ENCODE measurements at places on chromosomes 2 and 18.
A peak's percentile ranks its signal among the peaks of the same experiment; 100 is the strongest.

- DNase-seq, result peak; percentile 20
Observed at GRCh38 chr2:149597668-149598326, 10.2 kb upstream of the MMADHC start.

DNA sequence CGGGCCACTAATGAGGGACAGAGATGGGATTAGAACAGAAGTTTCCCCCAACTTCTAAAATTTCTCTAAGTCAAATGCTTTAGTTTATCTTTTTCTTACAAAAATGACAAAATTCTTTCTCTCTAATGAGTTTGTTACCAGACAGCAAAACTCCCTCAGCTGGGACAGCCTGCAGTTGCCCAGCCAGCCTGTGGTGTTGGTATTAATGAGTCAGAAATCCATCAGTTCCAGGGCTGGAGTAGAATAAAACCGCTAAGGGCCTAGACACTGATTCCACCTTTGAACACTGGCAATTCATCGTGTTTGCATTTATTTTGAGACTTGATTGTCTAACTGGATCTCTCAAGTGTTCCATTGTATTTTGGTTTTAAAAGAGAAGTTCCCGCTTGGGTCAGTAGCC, 38.3 kb upstream of the SMAD2 start:
- DNase-seq, result no peak

DNA sequence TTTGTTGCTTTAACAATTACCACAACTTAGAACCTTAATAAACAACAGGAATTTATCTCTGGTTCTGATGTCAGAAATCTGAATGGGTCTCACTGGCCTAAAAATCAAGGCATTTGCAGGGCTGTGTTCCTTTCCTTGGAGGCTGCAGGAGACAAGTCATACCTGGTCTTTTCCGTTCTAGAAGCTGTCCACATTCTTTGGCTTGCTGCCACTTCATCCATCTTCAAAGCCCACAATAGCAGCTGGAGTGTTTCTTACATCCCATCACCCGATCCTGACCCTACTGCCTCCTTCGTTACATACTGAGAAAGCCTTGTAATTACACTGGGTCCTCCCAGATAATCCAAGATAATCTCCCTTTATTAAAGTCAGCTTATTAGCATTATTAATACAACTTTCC, 18.1 kb downstream of the NETO1 start:
- no peak for DNase-seq

GRCh38 chr18:11322716-11323115, 173.3 kb upstream of the PIEZO2 start:
- DNase-seq, result no peak

DNA sequence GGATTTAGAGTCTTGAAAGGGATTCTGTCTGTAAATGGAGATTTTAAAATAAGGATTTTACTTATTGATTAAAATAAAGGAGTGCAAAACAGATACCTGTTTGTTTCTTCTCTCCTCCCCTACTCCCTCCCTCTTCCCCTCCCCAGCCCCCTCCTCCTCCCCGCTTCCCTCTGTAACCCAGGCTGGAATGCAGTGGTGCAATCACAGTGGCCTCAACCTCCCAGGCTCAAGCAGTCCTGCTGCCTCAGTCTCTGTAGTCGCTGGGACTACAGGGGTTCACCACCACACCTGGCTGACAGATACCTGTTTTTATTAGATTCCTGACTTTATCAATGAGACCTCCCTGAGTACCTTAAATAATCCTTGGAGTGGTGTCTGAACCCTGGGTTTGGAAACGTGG, 57.1 kb downstream of the OXER1 start:
- no peak for DNase-seq

- DNase-seq, result no peak
Observed at GRCh38 chr2:20093263-20094141, 42.1 kb upstream of the LAPTM4A start.

- no peak for DNase-seq
Observed at GRCh38 chr2:24435391-24436316, 55.4 kb upstream of the NCOA1 start.

- DNase-seq, result no peak
Observed at GRCh38 chr2:2879071-2879470, 498.5 kb downstream of the EIPR1 start.

DNA sequence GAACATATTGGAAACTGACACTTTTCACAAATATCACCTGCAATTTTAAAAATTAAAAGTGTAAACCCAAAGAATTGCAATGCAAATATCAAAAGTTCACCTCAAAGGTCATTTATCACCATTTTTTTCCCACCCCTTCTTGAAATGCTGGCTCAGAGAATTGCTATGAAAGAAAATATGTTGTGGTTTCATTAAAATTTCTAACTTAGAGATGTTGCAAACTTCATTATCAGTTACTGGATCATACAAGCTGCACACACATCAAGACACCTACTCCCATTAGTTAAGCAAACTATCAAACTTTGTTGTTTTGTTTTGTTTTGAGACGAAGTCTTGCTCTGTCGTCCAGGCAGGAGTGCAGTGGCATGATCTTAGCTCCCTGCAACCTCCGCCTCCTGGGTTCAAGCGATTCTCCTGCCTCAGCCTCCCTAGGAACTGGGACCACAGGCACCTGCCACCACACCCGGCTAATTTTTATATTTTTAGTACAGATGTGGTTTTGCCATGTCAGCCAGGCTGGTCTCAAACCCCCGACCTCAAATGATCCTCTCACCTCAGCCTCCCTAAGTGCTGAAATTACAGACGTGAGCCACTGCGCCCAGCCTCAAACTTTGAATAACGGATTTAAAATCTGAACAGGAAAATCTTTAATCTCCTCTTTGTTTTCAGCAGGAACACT, 37.0 kb downstream of the STK39 start:
- DNase-seq, result no peak

DNA sequence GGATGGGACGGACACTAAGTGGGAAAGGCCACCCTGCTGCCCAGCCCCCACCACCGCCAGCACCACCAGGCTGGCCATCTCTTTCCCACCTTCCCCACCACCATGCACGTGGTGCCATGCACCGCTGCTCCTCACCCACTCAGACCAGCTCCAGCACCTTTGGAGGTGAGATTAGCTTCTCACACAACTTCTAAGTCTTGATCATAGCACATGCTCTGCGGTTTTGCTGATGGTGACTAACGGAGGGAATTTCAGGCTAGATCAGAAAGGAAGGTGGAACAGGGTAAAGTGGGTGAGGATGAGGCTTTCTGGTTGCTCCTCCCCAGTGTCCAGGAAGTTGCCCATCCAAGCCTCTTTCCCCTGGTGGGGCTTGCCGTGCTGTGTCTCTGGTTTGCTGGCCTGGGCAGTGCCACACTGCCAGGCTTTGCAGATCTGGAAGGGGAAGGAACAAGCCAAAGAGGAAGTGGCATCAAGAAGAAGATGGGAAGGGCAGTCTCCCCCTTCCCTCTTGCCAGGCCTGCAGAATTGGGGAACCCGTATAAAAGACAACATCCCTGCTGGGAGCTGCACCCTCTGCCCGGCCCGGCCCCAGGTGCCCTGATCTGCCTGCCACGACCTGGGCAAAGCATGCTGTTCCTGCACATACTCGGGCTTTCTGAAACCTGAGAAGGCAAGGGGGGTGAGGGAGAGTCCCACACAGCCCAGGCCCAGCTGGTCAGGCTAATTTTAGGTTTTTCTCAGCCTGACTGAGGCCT, 44.3 kb upstream of the CAB39 start:
- no peak for DNase-seq

GRCh38 chr2:114450639-114451038, 8.2 kb downstream of the DPP10 start:
- DNase-seq, result no peak

- no peak for DNase-seq
Observed at GRCh38 chr2:23661276-23662050, 265.5 kb downstream of the ATAD2B start.

- DNase-seq, result no peak
Observed at GRCh38 chr2:120999377-121000097, 263.9 kb downstream of the GLI2 start.

- DNase-seq, result no peak
Observed at GRCh38 chr2:156147594-156148330, 184.8 kb downstream of the NR4A2 start.

DNA sequence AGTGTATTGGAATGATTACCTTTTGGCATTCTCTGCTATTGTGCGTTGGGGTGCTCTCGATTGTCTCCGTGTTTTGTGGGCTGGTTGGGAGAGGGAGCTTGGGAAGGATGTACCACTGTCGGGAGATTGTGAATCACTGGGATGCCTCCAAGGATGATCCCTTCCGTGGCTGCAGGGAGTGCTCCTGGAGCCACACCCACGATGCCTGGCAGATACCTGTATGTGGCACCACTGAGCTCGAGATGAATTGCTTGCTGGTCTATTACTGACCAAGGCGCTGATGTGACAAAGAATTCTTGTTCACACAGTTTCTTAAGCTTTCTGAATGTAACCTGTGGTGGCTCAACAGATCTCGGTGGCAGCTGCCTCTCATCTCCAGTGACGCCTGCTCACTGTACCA, 159.7 kb upstream of the LHCGR start:
- DNase-seq, result no peak

- no peak for DNase-seq
Observed at GRCh38 chr2:38572167-38572566, 30.6 kb downstream of the HNRNPLL start.

DNA sequence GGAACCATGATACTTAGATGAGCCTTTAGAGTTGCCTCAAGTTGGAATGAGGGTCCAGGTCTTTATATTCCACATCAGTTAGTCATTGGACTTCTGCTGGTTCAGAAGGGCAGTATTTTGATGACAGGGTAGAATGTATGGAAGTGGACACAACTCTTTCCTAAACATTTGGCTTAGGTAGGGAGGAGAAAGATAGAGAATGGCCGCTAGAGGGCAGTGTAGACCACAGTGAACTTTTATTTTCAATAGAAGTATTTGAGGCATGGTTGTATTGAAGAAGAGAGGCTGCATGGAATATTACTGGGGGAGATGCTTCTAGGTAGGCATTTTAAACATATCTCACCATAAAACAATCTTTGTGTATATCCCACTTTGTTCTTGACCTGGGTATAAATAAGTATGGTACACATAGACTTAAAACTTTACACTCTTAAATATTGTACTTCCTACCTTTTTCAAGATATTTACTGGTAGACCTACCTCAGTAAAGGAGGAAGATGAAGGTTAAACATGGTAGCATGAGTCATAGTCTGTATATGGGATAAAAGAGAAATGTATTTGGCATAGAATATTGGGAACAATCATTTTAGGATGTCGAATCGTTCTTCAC, 497.6 kb upstream of the FAM98A start:
- DNase-seq, result no peak

- DNase-seq, result no peak
Observed at GRCh38 chr2:76275788-76276187, 565.1 kb upstream of the GCFC2 start.

GRCh38 chr2:228938629-228939028, 332.5 kb downstream of the PID1 start:
- DNase-seq, result no peak

- DNase-seq, result no peak
Observed at GRCh38 chr2:223995569-223995968, 38.3 kb downstream of the MRPL44 start.

- DNase-seq, result no peak
Observed at GRCh38 chr18:26488417-26489009, 59.8 kb downstream of the KCTD1 start.

GRCh38 chr2:164792316-164793170, 49.1 kb downstream of the COBLL1 start:
- DNase-seq, result no peak

DNA sequence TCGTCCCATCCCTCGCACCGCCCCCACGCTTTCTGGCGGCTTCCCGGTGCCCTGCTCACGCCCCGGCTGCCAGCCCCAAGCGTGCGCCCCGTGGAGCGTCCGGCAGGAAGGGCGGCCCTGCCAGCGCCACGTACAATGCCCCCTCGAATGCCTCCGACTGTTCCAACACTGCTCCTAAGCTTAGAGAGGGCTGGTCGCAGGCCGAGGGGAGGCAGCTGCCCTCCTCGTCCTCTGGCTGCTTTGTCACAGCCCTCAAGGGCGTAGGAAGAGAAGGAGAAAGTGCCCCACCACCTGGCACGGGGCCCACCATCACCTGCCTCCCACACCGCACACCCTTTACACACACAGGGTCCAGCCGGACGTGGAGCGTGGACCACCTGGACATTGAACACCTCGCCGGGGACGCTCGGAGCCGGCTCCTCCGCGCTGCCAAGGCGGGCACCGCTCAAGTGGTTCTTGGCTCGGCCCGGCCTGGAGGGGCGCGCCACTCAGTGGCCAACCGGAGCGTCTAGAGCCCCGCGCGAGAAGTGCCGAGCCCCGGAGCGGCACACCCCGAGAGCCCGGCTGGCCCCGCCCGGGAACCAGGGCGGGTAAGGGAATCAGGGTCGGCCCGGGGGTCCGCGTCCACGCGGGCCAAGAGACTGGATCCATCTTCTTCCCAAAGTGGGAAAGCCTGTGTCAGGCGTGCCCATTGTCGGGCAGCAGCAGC, 830 bp downstream of the DNER start:
- DNase-seq, result no peak

DNA sequence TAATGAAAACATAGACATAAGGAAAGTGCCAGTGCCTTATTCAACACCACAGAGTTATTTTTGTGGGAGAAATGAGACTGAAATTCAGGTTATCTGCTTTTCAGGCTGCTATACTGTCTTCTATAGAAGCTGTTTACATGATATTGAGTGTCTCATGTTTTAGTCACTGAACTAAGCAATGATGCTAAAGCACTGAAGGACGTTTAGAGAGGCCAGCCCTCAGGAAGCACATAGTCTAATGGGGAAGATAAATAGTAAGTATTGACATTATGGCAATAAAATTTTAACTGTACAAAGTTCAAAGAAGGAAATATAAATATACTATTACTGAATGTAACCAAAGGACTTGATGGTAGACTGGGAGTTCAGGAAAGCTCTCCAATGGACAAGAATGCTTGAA, 186.4 kb upstream of the ZC3H15 start:
- DNase-seq, result no peak

DNA sequence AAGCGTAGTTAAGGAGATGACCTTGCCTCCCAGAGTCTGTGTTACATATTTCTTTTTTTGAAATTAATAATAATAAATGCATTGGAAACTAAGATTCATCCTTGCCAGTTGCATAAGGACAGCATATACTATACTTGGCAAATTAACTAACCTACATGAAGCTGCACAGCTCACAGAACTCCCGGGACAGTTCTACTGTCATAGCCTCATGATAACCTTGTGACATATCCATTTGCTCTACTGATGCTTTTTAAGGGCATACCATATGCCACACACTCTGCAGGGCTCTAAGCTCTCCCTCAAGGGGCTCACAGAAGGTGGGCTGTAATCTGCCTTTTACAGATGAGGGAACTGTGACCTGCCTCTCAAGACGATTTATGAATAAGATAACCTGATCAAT, 3.8 kb downstream of the ITGB1BP1 start:
- DNase-seq, result no peak

DNA sequence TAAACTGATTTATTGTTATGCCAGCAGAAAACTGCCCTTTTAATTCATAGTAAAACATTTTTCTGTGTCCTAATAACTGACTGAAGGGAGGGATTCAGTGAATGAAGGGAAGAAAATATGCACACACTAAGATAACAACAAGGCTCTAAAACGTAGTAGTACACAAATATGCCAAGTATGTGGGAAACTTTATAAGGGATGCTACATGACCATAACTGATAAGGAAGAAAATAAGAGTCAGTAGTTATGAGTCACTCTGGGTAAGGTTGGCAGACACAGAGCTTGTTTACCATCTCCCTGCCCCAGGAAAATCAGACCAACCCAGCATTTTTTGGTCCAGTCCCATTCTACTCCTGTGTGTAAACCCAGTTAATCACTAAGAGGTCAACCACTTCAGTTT, 124.2 kb downstream of the RPRM start:
- no peak for DNase-seq

- no peak for DNase-seq
Observed at GRCh38 chr2:84674586-84674985, 158.3 kb downstream of the DNAH6 start.
